Naive thymus-derived CD4-positive, alpha-beta T cell (primary cell): ENCODE measurements at places on chromosomes 1 and 21.

DNA sequence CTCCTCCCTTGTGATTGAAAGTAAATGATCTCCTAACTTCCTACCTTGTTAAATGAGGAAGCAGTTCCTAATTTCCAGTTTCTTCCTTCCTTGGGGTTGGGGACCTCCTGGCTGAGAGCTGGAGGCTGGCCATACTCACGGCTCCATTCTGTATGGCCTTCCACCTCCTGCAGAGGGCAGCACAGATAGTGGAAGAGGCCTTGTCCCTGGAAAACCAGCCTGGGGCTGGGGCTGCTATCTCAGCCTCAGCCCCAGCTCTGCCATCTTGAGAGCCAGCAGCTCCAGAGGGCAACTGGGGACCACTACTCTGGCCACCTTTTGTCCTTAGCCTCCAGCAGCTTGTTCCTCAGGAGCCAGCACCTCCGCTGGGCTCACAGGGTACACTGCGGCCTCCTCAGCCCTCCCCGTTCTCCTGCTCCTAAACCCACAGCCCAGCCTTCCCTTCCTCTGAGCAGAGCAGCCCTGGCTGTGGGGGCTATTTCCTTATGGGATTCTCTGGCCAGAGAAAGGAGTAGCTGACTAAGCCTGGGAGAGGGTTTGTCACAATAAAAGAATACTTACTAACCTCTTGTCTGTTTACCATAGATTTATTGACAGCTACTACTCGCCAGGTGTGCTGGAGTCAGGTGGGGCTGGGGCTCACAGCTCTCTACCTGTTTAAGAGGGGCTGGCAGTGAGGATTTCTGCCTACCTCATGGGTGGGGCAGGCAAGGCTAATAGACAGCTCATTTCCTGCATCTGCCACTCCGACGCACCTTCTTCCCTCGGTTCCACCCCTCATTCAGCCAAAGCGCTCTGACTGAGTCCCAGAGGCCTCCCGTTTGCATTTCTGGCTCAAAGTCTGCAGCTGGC, 6.3 kb downstream of the TMEM234 start:
- DNase-seq, result no peak

DNA sequence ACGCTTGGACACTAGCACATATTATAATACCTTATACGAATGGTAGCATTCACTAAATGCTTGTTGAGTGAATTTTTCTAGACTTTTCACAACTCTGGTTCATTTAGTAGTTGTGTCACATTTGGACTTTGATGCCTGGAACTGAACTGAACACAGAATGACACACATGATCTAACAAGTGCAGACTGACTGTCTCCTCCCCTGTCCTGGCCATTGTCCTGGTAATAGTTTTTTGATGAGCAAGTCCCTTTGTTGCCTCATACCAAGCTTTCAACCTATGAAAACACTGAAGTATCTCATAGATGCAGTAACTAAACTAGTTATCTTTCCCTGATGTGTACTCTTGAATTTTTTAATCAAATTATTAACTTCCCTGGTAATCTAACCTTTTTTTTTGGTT, 66.4 kb downstream of the LRRC8D start:
- no peak for DNase-seq

DNA sequence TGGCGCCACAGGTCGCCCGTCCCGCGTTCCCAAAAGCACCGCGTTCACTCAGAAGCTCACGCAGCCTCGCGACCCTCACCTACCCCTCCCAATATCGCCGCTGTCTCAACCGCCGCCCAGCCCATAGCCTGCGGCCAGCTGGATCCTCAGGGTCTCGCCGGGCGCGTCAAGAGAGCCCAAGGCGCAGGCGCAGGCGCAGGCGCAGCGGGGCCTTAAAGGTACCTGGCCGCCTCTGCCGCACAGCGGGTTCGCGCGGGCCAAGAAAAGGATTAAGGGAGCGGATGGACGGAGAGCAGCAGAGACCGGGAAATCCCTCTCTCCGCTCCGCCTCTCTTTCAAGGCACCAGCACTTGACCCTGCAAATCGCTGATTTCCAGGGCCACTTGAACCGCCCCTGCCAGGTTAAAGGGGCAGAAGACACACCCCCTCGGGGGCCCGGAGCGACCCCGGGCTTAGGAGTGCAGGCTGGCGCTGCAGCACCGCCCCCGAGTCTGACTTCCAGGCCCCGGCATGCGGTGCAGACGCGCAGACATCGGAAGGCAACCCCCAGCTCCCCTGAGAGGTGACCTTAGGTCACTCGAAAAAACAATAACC, at the start of gene NBPF20:
Gene NBPF20 (minus strand): TSS at position 168 of the 594 bp plus-strand sequence. CDS start 20,331 bp downstream, outside the sequence.
- DNase-seq, result peak; percentile 79

DNA sequence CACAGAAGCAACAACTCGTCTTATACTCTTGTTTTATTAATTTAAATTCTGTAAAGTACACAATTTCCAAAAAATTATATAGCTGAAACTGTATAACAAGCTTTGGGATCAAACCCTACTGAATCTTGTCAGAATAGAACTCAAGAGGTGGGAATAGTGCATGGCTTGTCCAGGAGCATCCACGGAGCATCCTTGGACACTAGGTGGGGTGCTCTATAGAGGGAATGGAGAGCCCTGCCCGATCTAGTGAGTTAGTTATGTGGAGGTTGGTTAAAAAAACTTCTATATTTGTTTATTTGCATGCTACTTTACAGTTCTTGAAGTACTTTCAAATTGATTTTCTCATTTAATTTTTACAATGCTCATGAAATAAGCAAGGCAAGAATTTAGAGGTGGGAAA, 28.3 kb downstream of the ROR1 start:
- no peak for DNase-seq

DNA sequence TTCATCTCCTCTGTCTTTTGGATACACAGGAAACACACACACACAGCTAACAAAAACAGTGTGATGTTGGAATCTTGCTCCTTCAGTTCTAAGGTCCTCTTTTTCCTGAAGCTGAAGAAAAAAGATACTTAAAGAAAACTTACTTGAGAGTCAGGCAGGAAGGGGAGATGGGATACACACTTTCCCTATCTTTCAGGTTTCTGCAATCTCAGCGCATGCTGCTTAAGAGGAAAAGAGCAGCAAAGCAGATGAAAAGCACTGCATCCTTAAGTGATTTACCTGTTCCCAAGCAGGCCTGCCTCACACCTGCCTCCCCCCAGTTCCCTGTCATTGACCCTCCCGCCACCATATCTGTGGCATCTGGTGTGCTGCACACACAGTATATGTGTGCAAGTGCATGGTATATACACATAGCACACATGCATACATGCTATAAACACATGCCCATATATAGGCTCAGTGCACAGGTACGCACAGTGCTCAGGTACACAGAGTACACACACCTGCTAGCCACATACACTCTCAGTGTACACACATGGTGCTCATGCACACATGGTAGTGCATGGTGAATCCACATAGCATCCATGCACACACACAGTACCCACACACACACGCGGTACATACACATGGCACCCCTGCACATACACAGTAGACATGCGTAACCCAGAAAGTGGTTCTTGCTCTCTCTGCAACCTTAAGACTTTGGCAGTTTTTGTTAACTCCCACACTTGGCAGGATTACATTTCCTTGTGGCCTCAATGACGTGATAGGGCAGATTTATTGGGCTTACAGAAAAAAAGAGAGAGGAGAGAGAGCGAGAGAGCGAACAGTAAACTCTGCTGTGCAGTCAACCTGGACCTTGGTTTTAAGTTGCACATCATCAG, 166.9 kb downstream of the TOMM20 start:
- no peak for DNase-seq

DNA sequence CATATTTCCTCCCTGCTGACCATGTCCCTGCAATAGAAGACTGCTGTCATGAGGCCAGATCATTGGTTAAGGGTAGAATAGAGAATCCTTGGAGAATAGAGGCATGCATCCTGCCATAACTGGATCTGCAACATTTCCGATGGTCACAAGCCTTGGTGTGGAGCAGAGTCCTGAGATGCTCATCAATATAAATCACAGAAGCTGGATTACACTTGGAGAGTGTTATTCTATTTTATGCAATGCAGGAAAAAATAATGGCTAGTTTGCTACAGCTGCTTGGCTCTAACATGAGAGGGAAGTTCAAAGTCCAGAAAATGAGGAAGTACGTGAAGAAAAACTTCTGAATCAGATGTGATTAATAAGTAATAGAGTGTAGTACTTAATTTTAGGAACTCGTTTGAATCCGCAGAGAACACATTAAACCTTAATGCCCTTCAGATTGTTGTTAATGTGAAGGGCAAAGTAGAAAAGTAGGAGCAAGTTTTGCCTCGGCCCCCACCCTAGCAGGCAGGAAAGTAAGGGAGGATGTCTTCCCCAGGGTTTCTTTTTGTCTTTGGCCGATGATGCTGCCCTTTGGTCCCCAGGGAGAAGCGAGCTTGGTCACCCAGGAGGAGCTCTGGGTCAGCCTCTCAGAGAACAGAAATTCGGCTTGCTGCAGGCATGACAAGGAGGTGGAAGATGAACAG, 59.5 kb downstream of the KCNK1 start:
- DNase-seq, result no peak

DNA sequence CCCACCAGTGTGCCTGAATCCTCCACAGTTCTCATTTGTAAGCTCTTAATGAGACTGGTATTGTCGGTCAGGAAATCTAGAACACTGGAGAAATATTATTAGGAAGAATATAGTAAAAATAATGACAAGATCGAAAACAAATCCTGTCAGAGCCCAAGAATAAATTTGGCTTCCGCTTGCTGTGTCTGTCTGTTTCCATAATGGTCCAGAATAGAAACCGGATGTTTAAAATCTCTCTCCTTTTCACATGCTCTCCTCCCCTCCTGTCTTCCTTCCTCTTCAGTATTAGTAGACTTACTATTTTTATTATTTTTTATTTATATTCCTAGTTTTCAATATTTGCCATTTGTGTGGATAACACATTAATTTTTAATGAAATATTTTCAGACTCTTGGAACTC, 187.7 kb downstream of the SDCCAG8 start:
- no peak for DNase-seq

GRCh38 chr1:116833718-116834117, 76.0 kb upstream of the PTGFRN start:
- no peak for DNase-seq

DNA sequence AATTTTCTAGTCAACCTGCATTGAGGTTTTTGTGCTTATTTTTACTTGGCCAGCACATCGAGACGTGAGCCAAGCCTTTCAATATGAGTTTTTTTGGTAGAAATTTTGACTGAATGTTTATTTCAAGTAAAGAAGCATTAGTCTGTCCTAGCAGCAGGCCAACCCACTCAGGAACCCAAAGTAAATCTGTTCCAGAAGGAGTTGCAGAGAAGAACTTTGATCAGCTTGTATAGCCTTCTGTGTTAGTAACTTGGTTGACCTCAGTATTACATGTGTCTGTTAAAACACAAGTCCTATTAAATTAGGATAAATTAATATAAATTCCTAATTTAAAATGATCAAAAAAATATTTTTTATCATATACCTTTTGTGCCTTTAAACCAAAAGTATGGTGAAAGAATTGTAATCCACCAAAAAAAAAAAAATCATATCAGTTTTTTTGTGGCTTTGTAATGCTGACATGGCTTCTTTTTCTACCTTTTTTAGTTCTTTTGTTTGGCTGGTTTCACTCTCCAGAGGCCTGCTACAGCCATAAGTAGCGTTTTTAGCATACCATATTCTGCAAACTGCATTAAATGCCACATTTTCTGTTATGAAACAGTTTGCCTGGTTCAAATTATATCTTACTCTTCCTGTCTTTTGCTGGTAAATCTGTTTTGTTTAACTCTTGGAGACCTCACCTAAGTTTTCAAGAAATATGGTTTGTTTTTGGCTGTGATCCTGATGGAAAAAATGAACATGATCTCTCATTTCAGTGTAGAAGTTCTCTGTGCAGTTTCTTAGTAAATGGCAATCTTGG, 39.5 kb downstream of the ATF6 start:
- no peak for DNase-seq

DNA sequence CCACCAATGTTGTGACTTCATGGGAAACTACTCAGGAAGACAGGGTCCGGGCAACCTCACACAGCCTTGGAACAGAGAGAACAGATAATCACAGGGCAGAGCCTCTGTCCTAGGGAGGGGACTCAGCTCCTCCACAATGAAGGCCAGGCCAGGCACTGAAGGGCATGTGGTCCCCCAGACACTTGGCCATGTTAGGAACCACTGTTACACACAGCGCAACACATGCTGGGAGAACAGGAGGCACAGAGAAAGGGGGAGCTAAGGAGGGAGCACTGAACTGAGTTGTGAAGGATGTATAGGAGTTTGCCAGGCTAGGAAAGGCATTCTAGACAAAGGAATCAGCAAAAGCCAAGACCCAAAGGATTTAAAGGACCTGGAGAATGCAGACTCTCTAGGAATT, 127.6 kb downstream of the DMRTB1 start:
- DNase-seq, result no peak

- DNase-seq, result no peak
Observed at GRCh38 chr1:2004856-2005255, 1.3 kb upstream of the CFAP74 start.

GRCh38 chr1:55213151-55213884, 1.8 kb downstream of the USP24 start:
- DNase-seq, result no peak

DNA sequence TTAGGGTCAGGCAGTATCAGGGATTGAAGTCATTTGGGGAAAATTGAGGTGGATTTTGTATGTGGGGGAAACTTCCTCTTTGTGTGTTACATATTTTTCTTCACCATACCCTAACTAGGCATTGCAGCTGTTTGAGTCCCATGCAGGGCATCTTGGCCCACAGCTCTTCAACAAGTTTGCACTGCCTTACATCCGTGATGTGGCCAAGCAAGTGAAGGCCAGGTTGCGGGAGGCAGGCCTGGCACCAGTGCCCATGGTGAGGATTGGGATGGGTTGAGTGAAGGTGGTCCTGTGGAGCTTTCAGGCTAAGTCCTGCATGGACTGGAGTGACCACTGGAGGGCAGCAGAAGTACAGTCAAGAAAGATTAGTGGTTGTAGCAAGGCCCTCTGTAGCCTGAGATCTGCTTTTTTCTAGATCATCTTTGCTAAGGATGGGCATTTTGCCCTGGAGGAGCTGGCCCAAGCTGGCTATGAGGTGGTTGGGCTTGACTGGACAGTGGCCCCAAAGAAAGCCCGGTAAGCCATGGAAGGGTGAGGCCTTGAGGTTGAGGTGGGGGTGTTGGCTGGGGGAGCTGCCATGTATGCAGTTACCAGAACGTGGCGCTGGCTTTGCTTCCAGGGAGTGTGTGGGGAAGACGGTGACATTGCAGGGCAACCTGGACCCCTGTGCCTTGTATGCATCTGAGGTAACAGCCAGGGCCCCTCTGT, 2.4 kb downstream of the UROD start:
- DNase-seq, result peak; percentile 68

GRCh38 chr1:213987422-213987926, 299 bp upstream of the PROX1 start:
- DNase-seq, result no peak

- no peak for DNase-seq
Observed at GRCh38 chr1:2226525-2227345, 1.4 kb upstream of the SKI start.
